ENCODE measurements at places on chromosomes 3 and 15. TPM values are rescaled to one million over a fixed set of nuclear protein-coding genes. Genes with fewer than 3 reads are reported as not detected.

DNA sequence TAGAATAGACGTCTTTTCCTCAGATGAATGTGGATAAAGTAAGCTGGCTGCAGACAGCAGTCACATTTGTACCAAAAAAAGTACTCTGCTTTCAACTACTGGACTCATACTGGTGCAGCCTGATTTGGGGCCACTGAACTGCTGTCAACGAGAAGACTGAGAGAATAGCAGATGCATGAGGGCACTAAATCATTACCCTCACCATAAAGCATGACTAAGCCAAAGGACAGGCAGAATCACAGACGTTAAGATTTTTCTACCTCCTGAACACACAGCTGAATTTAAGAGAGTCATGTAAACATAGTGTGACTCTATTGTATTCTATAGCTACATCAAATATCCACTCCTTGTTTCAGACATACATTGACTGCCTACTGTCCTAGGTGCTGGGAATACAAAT lies 67.8 kb upstream of the CDAN1 start:
- DNase-seq, result no peak

DNA sequence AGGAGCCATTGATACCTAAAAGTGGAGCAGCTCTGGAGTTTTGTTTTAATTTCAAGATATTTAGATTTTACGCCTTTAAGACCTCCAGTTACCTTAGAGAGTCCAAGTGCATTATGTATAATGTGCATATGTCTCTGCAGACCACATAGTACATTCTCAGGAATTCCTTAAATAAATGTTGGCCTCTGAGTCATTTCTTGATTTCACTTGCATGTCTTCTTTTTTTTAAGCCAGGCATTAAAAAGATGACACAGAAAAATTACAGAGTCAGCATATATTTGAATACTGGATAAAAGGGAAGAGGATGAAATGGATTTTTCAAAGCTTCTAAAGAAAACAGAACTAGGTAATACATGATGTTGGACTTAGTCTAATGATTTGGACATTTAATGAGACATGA lies 125.2 kb downstream of the TMCO5A start:
- peak; percentile 57 for DNase-seq

- DNase-seq, result peak; percentile 2
Measured at GRCh38 chr3:160601288-160601687, 35.9 kb upstream of the KPNA4 start.

- no peak for DNase-seq
Measured at GRCh38 chr3:133745981-133746711, at the start of gene TF. Gene TF (plus strand): TSS chr3:133746393. CDS start chr3:133746441, 48 bp downstream.

GRCh38 chr3:55988905-55989304 lies 479.4 kb downstream of the ERC2 start:
- DNase-seq, result no peak

GRCh38 chr3:134917631-134918030 lies 122.6 kb downstream of the EPHB1 start:
- no peak for DNase-seq

- peak; percentile 29 for DNase-seq
Measured at GRCh38 chr3:143445118-143445517, 325.5 kb downstream of the CHST2 start.

- DNase-seq, result no peak
Measured at GRCh38 chr3:58243976-58244585, 6.5 kb downstream of the ABHD6 start.

Gene MOBP
- total RNA-seq, result 0.41 TPM

Gene CPN2
- total RNA-seq, result not detected

Gene PSTPIP1
- total RNA-seq, result not detected

Gene THAP10
- 1.6 TPM for total RNA-seq

Data from astrocyte (in vitro differentiated cells and primary cell).